NT2/D1 (cell line): ENCODE measurements at places on chromosomes 7 and 10.

- no peak for DNase-seq
Observed at GRCh38 chr10:14023673-14024328, 306.9 kb downstream of the FRMD4A start.

DNA sequence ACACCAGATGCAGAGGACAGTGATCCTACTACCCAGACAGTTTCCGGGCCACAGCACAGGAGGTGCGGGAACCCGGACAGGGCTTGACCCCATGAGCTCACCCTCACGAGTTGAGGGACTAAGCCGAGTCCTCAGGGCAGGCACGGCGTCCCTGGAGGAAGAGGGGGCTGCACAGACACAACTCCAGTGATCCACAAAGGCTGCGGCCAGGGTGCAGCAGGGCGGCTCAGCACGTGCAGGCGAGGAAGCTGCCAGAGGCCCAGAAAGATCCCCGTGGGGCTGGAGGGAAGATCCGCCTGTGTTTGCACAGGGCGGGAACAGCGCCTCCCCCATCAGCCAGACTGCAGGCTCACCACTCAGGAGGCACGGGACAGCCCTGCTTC is 45.9 kb upstream of the TMEM72 start:
- no peak for DNase-seq

GRCh38 chr7:55486192-55486590 is 86.1 kb downstream of the VOPP1 start:
- no peak for DNase-seq

DNA sequence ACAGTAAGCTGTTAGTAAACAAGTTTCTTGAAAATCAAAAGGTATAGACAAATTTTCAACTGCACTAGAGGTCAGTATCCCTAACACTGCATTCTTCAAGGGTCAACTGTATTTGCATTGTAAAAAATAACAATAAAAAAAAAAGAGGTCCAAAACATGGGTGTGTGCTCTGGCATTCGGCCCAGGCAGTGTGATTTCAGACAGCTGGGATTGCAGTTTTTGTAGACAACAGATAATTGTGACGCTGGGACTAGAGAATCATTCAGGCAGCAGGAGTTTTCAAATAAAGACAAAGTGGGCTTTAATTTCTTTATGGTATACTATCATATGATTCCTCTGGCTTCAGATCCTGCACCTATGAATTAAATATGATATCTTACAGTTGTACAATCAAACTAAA is 543.2 kb upstream of the SEMA3D start:
- DNase-seq, result no peak

- DNase-seq, result no peak
Observed at GRCh38 chr10:126011995-126012394, 115.6 kb downstream of the FANK1 start.

- DNase-seq, result no peak
Observed at GRCh38 chr10:72688208-72688651, 3.7 kb upstream of the MCU start.

GRCh38 chr7:32108651-32109050 is 38.4 kb upstream of the PDE1C start:
- DNase-seq, result no peak

- DNase-seq, result no peak
Observed at GRCh38 chr7:151704299-151704959, 172.5 kb downstream of the PRKAG2 start.

DNA sequence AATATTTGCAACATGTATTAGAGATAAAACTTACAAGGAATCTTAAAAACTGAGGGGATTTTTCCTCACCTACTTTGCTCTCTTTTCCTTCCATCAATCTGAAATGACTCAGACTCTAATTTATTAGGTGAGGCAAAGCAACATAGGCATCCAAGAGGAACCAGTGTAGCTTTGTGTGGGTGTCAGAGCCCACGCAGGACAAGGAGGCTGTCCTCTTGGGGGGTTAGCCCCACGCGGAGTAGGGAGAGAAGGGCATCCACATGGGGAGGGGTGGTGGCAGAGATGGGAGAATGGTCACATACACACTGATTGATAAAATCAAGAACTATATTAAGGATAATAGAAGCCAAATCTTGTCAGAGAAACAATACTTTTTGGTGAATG is 33.8 kb upstream of the ARMS2 start:
- no peak for DNase-seq

DNA sequence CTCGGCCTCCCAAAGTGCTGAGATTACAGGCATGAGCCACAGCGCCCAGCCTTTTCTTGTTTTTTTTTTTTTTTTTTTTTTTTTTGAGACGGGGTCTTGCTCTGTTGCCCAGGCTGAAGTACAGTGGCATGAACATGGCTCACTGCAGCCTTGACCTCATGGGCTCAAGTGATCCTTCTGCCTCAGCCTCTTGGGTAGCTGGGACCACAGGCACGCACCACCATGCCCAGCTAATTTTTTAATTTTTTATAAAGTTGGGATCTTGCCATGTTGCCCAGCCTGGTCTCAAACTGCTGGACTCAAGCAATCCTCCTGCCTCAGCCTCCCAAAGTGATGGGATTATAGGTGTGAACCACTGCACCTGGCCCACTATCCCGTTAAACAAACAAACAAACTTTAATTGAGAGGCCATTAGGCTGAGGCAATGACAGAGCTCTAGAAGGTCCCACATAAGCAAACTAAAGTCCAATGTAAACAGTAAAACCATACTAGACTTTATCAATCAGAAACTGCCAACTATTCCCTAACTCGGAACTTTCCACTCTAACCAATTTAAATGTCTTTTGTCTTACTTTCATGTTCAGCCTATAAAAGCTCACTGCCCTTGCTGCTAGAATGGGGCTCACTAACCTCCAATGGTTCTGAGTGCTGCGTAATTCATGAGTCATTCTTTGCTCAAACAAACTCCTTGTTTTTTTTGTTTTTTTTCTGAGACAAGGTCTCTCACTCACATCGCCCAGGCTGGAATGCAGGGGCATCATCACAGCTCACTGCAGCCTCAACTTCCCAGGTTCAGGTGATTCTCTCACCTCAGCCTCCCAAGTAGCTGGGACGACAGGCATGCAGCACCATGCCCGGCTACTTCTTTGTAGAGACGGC is 1.9 kb downstream of the DHX32 start:
- no peak for DNase-seq

DNA sequence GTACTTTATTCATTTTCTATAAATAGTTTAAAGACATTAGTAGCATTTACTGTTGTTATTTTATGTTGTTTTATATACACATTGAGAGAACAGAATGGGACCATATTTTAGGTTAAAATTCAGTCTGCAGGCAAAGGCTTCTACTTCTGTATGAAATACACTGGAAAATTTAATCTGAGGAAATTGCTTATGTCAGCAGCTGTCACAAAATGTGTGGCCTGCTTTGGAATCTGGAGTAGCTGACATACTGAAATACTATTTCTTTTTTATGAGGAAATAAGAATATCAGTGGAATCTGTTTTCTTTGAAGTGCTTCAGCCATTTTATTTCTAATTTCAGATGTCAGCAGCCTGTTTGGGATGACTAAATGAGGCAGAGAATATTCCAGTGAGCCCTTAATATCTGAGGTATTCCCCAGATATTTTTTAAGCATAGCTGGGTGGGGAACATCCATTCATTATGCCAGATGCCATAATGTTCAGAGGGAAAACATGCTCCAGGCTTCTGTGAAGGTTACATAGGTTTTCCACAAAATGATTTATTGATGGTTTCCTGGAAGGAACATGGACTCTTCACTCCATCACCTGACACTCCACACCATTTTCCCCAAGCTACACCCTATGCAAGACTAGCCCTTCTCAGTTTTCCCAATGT is 267.1 kb downstream of the ARL4A start:
- DNase-seq, result no peak

GRCh38 chr7:100968031-100968430 is 1.3 kb upstream of the MUC12 start:
- no peak for DNase-seq

DNA sequence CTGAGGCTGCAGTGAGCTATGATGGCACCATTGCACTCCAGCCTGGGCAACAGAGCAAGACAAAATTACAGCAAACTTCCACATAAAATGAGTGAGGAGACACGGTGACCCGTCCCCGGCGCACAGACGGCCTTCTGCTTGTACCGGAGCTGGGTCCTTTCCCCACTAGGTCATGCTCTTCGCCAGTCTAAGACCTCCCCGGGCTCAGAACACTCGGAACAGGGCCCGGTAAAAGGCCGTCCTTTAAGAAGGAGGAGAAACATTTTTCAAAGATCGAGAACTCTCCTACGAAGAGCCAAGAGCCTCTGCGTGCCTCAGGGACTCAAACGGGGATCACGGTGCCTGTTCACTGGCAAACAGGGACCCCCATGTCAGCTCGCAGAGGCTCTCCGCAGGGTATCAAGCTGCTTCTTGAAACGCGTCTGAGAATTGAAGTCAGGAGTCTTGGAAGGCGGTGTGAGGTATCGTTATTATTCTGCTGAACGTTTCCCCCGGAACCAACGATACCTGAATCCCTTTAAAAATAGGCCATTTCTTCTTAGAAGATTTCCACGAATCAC is 9.0 kb downstream of the CARD11 start:
- no peak for DNase-seq

- DNase-seq, result no peak
Observed at GRCh38 chr7:102326157-102326889, 29.9 kb downstream of the SPDYE6 start.

DNA sequence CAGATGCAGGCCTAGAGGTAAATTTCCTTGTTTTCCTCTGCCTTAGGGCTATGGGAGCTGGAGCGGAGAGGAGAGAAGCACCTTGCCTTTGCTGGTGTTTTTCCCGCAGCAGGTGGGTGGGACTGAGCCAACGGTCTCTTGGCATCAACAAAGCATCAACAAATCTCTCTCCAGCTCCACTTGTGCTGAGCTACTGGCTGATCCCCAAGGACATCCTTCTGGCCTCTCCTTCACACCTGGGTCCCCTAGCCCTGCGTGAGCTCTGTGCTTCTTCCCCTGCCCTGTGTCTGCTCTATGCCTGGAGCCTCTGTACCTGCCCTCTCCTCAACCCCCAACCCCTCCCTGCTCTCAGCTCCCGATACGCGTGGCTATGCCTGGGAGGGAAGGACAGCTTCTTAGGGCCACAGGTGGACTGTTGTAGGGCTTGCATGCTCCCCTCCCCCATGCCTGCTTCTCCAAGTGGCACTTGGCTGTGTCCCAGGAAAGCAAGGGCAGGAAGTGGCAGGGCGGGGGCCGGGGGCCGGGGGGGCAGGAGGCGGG is 3.2 kb upstream of the CLDN4 start:
- DNase-seq, result no peak

GRCh38 chr7:144656965-144657517 is 178.8 kb downstream of the TPK1 start:
- DNase-seq, result no peak

GRCh38 chr10:97138846-97139245 is 46.9 kb downstream of the SLIT1 start:
- DNase-seq, result no peak

GRCh38 chr7:4725850-4726450 is 43.9 kb downstream of the FOXK1 start:
- DNase-seq, result no peak

- no peak for DNase-seq
Observed at GRCh38 chr7:71864130-71864529, 548.0 kb downstream of the CALN1 start.

DNA sequence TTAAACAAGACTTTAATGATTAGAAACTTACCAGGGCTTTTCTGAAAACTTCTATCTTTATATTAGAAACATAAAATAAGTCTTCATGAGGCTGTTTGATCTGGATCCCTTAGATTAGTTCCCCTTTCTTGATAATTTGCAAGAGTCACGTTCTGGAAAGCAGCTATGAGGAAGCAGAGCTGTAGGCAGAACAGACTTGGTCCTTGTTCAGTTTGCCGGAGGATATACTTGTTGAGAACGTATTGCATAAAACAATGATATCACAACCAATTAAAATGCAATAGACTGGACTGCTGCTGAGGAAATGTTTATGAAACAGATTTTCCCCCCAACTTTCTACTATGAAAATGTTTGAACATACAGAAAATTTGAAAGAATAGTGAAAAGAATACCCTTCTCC is 2.8 kb downstream of the SAMD9L start:
- no peak for DNase-seq

DNA sequence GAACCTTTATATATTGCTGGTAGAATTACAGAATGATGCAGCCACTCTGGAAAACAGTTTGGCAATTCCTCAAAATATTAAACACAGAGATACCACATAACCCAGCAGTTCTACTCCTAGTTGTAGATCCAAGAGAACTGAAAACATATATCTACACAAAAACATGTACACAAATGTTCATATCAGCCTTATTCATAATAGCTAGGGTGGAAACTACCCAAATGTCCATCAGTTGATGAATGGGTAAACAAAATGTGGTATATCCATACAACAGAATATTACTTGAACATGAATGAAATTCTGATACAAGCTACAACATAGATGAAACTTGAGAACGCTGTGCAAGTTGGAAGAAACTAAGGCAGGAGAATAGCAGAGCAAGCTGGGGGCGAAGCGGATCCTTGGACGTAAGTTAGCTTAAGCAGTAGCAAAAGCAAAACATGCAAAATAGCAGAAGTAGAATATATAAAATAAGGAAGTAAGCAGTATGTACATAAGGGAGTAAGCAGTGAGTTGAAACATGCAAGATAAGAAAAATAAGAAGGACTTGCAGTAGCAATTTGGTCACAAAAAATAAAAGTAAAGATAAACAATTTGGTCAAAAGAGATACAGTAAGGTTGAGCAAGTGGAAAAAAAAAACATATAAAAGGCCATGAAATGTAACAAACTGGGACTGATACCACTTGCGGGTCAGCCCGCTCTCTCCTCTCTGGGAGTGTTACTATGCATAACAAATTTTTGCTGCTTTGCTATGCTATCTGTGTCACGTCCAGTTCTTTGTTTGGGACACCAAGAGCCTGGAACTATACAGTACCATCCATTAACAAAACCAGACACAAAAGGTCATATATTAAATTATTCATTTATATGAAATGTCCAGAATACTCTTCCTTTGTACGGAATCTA is 18.0 kb upstream of the HILPDA start:
- no peak for DNase-seq

GRCh38 chr10:90224791-90225566 is 523.6 kb downstream of the KIF20B start:
- no peak for DNase-seq
